ENCODE measurements at places on chromosomes 13 and 19. TPM values are rescaled to one million over a fixed set of nuclear protein-coding genes. Genes with fewer than 3 reads are reported as not detected.

The KLK2 gene
- total RNA-seq: not detected

The CRB3 gene
- 1.3 TPM for total RNA-seq

The ZNF541 gene
- 0.30 TPM for total RNA-seq

The BRME1 gene
- total RNA-seq: 5.1 TPM

The KLC3 gene
- not detected for total RNA-seq

The TMC4 gene
- 3.6 TPM for total RNA-seq

The RFPL4AL1 gene
- not detected for total RNA-seq

The GPR180 gene
- total RNA-seq: 5.4 TPM

The CAPN12 gene
- 10.2 TPM for total RNA-seq

The CLDND2 gene
- 1.9 TPM for total RNA-seq

The ZNF548 gene
- 40.7 TPM for total RNA-seq

The CCNA1 gene
- not detected for total RNA-seq

The SIGLEC8 gene
- total RNA-seq: not detected

The PRR19 gene
- total RNA-seq: 0.30 TPM

The FGF22 gene
- total RNA-seq: not detected

The LIG4 gene
- total RNA-seq: 11.6 TPM

The RYR1 gene
- total RNA-seq: 1.8 TPM

The LILRA6 gene
- 0.19 TPM for total RNA-seq

The LSR gene
- total RNA-seq: 18.5 TPM

The JAK3 gene
- 209 TPM for total RNA-seq

The SLC5A5 gene
- total RNA-seq: 3.3 TPM

The CAPS gene
- 22.1 TPM for total RNA-seq

The LHB gene
- total RNA-seq: not detected

The ERICH4 gene
- total RNA-seq: not detected

The LGALS7B gene
- total RNA-seq: not detected

The ZNF227 gene
- total RNA-seq: 30.7 TPM

The TEAD2 gene
- not detected for total RNA-seq

The LILRA2 gene
- 0.48 TPM for total RNA-seq

The IRGQ gene
- 12.2 TPM for total RNA-seq

The ZNF433 gene
- 0.39 TPM for total RNA-seq

The BABAM1 gene
- 98.3 TPM for total RNA-seq

The FCER2 gene
- not detected for total RNA-seq

The TNFSF13B gene
- total RNA-seq: 17.3 TPM

The VSIG10L gene
- 0.46 TPM for total RNA-seq

The NOTCH3 gene
- total RNA-seq: 0.12 TPM

The CNOT3 gene
- 59.2 TPM for total RNA-seq

The KIRREL2 gene
- total RNA-seq: 0.30 TPM

The REEP6 gene
- total RNA-seq: 1.6 TPM

The CALR gene
- total RNA-seq: 591 TPM

The ZNF225 gene
- 5.1 TPM for total RNA-seq

The SELENOV gene
- not detected for total RNA-seq

The PLA2G4C gene
- total RNA-seq: 6.3 TPM

The PPM1N gene
- total RNA-seq: 2.6 TPM

The SBK2 gene
- not detected for total RNA-seq

The TEX26 gene
- not detected for total RNA-seq

The NANOS3 gene
- total RNA-seq: not detected

The TLE5 gene
- 817 TPM for total RNA-seq

The OR4F17 gene
- total RNA-seq: not detected

The TMEM255B gene
- 1.0 TPM for total RNA-seq
